PC-9 (cell line): ENCODE measurements at places on chromosomes 13 and 19. TPM values are rescaled to one million over a fixed set of nuclear protein-coding genes. Genes with fewer than 3 reads are reported as not detected.

PRX gene
- total RNA-seq: 6.6 and 9.2 TPM in 2 replicates

DNA sequence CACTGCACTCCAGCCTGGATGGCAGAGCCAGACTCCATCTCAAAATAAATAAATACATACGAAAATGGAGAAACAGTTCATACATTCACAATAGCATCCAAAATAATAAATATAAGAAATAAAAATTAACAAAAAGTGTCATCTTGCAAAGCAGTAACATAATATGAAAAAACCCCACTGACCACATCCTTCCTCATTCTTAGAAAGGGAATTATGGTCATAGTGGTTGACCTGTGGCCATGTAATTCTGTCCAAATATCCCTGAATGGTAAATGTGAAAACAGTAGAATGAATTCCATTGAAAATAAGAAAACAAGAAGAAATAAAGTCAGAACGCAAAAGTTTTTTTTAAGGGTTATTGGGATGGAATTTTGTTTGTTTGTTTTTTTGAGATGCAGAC, 7.0 kb upstream of the CDC42EP5 start:
- DNase-seq: no peak

FLT1 gene
- total RNA-seq: not detected in 2 replicates

MEIS3 gene
- total RNA-seq: 1.9 and 4.9 TPM in 2 replicates

MAP2K7 gene
- 52.4 and 54.0 TPM in 2 replicates for total RNA-seq

SRRM5 gene
- 0.37 and 0.60 TPM in 2 replicates for total RNA-seq

- no peak for DNase-seq
Measured at GRCh38 chr13:92806215-92806614, 420.4 kb upstream of the GPC6 start.

DNA sequence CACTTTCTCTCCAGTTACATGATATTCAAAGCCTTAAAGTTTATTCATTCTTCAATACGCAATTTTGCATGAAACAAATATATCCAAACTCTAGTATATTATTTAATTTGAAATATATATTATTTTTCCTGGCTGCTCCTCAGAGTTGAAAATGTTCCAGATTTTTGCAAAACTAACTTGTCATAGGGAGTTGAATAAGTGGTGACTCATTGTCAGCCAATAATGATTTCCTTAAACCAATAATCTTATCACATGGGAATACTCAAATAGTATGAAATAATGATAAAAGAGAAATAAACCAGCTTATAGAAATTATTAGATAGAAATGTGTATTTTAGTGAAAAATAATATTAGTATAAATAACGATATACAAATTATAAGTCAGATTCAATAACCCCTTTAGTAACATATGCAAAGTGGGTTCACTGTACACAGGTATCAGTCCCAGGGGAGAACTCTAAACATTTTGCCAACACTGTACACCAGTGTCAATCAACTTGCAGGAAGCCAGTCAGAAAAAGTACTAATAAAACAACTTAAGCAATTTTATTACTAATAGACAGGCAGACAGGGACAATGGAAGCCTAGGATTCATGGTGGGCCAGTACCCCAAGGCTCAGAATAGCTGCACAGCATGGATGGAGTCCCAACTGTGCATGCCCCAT, 222.6 kb upstream of the KLHL1 start:
- DNase-seq: no peak

DNA sequence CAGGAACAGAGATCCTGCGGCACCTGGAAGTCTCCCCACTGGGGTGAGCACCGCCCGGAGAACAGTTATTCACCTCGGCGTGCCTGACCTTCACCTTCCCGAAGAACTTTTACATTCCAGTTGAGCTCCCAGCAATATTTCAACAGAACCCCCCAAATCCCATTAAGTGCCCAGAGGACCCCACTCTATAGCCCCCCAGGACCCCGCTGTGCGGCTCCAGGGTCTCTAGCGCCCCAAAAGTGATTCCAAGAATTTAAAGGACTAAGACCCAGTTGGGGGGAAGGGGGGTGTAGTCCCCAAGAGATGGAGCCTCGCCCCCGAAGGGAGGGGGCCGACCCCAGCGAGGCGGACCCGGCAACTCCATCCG, 480 bp downstream of the GPR108 start:
- peak; percentile 37 for DNase-seq
